Hair follicular keratinocyte (primary cell): ENCODE measurements at places on chromosomes 5 and 9. TPM values are rescaled to one million over a fixed set of nuclear protein-coding genes. Genes with fewer than 3 reads are reported as not detected.

The TNFSF8 gene
- total RNA-seq: not detected in 2 replicates

The UGCG gene
- 29.4 and 34.0 TPM in 2 replicates for total RNA-seq

The WHRN gene
- 2.1 and 3.7 TPM in 2 replicates for total RNA-seq

The KLHL9 gene
- 12.5 and 13.8 TPM in 2 replicates for total RNA-seq

The ZDHHC11B gene
- total RNA-seq: not detected in 2 replicates

The C9orf153 gene
- not detected in 2 replicates for total RNA-seq

The PCDHA11 gene
- under 0.01 TPM in 1 of 2 replicates, not detected in the other for total RNA-seq

The HAPLN1 gene
- total RNA-seq: not detected in 2 replicates

The CCNG1 gene
- 104 and 111 TPM in 2 replicates for total RNA-seq

The ZNF883 gene
- total RNA-seq: 1.6 and 2.7 TPM in 2 replicates

The PDE6A gene
- total RNA-seq: under 0.01 TPM in 1 of 2 replicates, not detected in the other

The MOB3B gene
- 12.5 and 14.0 TPM in 2 replicates for total RNA-seq
